ENCODE measurements at places on chromosomes 1 and 21. TPM values are rescaled to one million over a fixed set of nuclear protein-coding genes. Genes with fewer than 3 reads are reported as not detected.

Gene KRTAP13-2
- not detected for total RNA-seq

Gene ASCL5
- not detected for total RNA-seq

Gene EPHX1
- total RNA-seq: 168 TPM

Gene ADAM30
- total RNA-seq: not detected

Gene GSTM1
- total RNA-seq: not detected

Gene NEGR1
- total RNA-seq: 7.9 TPM

Gene DMRTA2
- not detected for total RNA-seq

Gene ANKRD45
- 0.29 TPM for total RNA-seq

Gene SFN
- 18.4 TPM for total RNA-seq

Gene PRKAB2
- total RNA-seq: 14.1 TPM

Gene AK2
- total RNA-seq: 124 TPM

Gene PBXIP1
- total RNA-seq: 79.3 TPM

Gene NBPF26
- 37.6 TPM for total RNA-seq

Gene DCST1
- total RNA-seq: 0.16 TPM

Gene SERPINC1
- total RNA-seq: not detected

Gene CFAP107
- not detected for total RNA-seq

Gene TNFRSF9
- not detected for total RNA-seq

Gene RRP15
- 6.2 TPM for total RNA-seq

Gene TNNT2
- not detected for total RNA-seq

Gene PWP2
- 6.9 TPM for total RNA-seq

Gene HSF2BP
- 1.3 TPM for total RNA-seq

Gene AHDC1
- 15.4 TPM for total RNA-seq

Gene WNT4
- total RNA-seq: not detected

Gene FMN2
- 4.2 TPM for total RNA-seq

Gene S100A12
- 1.3 TPM for total RNA-seq

Gene CHI3L2
- 22.0 TPM for total RNA-seq

Gene CTPS1
- 13.1 TPM for total RNA-seq

Gene ZFP69
- 2.2 TPM for total RNA-seq

Gene C1orf159
- 6.9 TPM for total RNA-seq

Gene HSPG2
- 219 TPM for total RNA-seq

Gene NPR1
- 134 TPM for total RNA-seq

Gene CTH
- total RNA-seq: 11.7 TPM

Gene LCE2A
- total RNA-seq: not detected

Gene ZNF683
- total RNA-seq: 0.48 TPM

Gene PYHIN1
- 2.9 TPM for total RNA-seq

Gene ACOT11
- total RNA-seq: 1.6 TPM

Gene USP16
- 53.0 TPM for total RNA-seq

Gene CAMK1G
- total RNA-seq: 0.16 TPM

Gene BEND5
- total RNA-seq: 3.2 TPM

Gene RAB25
- 40.3 TPM for total RNA-seq

Gene GON4L
- 33.3 TPM for total RNA-seq

Gene LCE3E
- not detected for total RNA-seq

Gene ACTN2
- not detected for total RNA-seq

Gene OR2M3
- total RNA-seq: 0.29 TPM

Gene FCRL6
- 0.98 TPM for total RNA-seq

Gene IQCC
- total RNA-seq: 3.5 TPM

Measured in breast epithelium (tissue), 4 donors.